ENCODE measurements at places on chromosomes 7 and 10.

- no peak for DNase-seq
Observed at GRCh38 chr10:113028456-113029440, 78.7 kb downstream of the TCF7L2 start.

DNA sequence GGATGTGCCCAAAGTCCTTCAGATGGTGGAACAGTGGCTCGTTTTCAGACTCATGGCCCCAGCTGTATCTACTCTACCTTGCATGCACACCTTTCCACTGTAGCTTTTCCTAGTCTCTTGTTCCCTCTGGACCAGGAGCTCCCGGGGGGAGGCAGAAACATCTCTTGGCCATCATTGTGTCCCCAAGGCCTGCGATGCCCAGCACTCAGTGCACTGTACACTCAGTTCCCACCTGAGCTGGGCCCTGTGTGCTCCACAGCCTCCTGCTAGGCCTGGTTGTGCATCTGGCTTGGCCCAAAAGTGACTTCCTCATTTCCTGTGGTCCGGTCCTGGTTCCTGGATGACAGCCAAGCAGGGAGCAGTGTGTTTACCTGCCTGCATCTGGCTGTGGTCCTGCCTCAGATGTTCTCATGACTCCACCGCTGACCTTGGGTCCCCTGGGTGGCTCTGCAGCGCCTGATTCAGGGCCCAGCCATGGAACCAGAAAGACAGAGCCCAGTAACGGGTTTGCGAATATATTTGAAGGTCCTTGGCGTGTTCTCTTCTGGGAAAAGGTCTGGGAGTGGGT is 9.9 kb upstream of the DOCK1 start:
- DNase-seq: no peak

- DNase-seq: no peak
Observed at GRCh38 chr7:148800677-148801076, 83.4 kb downstream of the EZH2 start.

- no peak for DNase-seq
Observed at GRCh38 chr10:108775911-108776475, 1147.3 kb downstream of the XPNPEP1 start.

Data from GM03348 (cell line).